ENCODE measurements at places on chromosomes 6 and 20.
A peak's percentile ranks its signal among the peaks of the same experiment; 100 is the strongest.

- no peak for DNase-seq
Measured at GRCh38 chr6:142845143-142845571, 99.8 kb downstream of the HIVEP2 start.

- DNase-seq, result peak; percentile 20
Measured at GRCh38 chr20:25324412-25324811, 66.2 kb downstream of the ABHD12 start.

- DNase-seq, result no peak
Measured at GRCh38 chr20:51833326-51833725, 31.0 kb upstream of the SALL4 start.

- DNase-seq, result no peak
Measured at GRCh38 chr6:131367206-131367873, 205.7 kb upstream of the ARG1 start.

DNA sequence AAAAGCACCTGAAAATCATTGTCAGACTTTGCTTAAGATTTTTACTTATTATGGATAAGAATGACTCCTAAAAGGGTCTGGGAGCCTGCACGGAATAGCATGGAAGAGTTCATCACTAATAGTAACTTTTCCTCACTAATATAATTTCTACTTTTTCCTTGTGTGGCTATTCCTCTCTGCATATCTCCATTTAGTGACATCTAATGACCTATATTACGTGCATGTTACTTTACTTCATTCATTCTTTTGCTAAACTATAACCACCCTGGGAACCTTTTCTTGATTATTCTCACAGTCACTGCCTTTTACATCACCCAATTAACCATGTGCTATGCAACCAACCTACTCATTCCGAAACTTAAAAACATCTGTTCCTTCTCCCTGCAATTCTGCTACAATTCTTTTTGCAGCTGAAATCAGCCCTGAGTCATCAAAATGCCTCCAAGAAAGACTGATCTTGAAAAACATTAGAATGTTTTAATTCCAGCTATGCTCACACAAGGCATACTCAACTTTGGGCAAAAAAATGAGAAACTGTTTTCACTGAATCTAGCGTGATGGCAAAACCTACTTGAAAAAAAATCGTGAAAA is 313.3 kb downstream of the RNGTT start:
- no peak for DNase-seq

GRCh38 chr20:53735536-53736050 is 142.0 kb upstream of the ZNF217 start:
- DNase-seq, result no peak

DNA sequence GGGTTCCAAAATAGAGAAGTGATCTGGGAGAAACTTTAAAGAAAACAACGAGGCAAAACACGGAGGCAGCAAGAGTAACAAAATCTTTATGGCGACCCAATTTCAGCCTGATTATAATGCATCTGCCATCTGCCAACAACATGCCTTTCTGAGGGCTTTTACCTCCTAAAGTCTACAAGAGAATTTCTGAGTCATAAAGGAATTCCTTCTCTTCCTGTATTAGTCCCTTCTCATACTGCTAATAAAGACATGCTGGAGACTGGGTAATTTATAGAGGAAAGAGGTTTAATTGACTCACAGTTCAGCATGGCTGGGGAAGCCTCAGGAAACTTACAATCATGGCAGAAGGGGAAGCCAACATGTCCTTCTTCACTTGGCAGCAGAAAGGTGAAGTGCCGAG is 226.6 kb downstream of the HACE1 start:
- no peak for DNase-seq

- no peak for DNase-seq
Measured at GRCh38 chr6:38453861-38454260, 185.9 kb downstream of the BTBD9 start.

DNA sequence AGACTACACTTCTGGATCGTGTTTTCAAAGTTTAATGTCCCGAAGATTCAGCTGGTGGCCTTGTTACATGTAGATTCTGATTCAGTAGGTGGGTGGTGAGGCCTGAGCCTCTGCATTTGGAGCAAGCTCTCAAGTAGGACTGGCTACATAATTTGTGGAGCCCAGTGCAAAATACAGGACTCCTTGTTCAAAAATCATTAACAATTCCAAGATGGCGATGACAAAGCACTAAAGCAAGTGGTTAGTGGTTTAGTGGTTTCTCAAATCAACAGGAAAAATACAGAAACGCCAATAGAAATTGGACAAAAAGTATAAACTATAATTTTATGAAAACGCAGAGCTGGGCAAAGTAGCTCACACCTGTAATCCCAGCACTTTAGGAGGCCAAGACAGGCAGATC is 133.7 kb upstream of the STMND1 start:
- DNase-seq, result no peak

- DNase-seq, result no peak
Measured at GRCh38 chr20:42516692-42517091, 673.0 kb downstream of the PTPRT start.

Measured in H9 (cell line).